ENCODE measurements at places on chromosomes 3 and 15.

- H3K4me1 ChIP-seq = no peaks in the 10 kb centered on the region
- no peaks in the 10 kb centered on the region for H3K27me3 ChIP-seq
- no peaks in the 10 kb centered on the region for H3K36me3 ChIP-seq
- no peak overlapping the region for H3K27ac ChIP-seq
Measured at GRCh38 chr3:50671331-50671730, 3.4 kb upstream of the DOCK3 start.

GRCh38 chr3:60898321-60898720 lies 352.9 kb downstream of the FHIT start:
- no peak overlapping the region for H3K27ac ChIP-seq
- no peak overlapping the region for H3K4me3 ChIP-seq
- no peak for ATAC-seq
- H3K4me1 ChIP-seq = no peaks in the 10 kb centered on the region
- H3K36me3 ChIP-seq = no peaks in the 10 kb centered on the region

DNA sequence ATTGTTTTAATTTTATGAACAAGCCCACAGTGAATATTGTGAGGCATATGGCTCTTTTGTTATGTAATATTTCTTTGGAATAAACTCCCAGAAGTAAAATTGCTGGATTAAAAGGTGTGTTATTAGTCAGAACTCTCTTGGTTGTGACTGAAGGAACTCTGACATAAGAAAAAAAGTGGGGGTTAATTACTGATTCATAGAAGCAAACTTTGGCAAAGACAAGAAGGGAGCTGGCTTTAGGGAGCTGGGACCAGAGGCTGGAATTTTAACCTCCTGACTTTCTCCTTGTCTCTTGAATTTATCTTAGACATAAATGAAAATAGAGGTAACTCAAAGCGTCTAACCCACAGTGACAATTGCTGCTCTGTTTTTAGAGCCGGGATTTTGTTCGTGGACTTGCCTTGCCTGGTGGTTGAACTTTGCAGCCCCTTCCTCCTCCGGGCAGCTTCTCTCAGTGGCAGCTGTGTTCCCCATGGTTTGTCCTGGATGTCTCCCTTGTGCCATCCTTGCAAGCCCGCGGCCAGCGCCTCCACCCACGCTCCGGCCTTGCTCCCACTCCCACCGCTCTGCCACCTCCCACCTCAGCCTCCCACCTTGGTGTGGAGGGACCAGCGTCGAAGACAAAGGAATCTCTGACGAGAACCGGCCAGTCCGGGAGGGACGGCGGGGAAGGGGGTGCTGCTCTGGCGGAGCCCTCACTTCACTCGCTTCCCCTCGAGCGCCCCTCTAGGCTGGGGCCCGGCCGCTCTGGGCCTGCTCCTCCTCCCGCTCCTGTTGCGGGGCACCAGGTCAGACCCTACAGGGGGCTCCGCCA lies 28.0 kb downstream of the ARHGAP31 start:
- no peaks in the 10 kb centered on the region for H3K4me1 ChIP-seq
- peak overlapping the region; percentile 78 for H3K4me3 ChIP-seq
- peak; percentile 62 for ATAC-seq
- H3K27ac ChIP-seq = peak overlapping the region; percentile 96

DNA sequence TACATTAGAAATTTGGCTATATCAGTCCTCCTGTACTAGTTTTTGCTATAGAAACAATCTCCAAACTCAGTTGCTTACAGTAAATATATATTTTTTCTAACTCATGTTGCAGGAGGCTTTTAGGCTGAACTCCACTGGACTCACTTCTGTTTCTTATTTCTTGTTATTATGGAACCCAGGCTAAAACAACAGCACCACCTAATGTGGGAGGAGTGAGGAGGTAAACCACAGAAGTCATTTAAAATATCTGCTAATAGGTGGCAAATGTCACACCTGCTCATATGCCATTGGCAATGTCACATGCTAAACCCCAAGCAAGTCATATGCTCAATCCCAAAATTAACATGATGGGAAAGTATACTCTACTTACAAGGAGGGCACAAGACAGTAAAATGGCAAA lies 462.2 kb downstream of the PLOD2 start:
- no peaks in the 10 kb centered on the region for H3K36me3 ChIP-seq
- H3K27me3 ChIP-seq = no peaks in the 10 kb centered on the region
- H3K27ac ChIP-seq = no peak overlapping the region
- H3K4me1 ChIP-seq = no peaks in the 10 kb centered on the region

GRCh38 chr15:47437491-47437890 lies 279.8 kb upstream of the SEMA6D start:
- no peak overlapping the region for H3K27ac ChIP-seq
- H3K4me1 ChIP-seq = peaks cover 4% of the 10 kb centered on the region
- H3K36me3 ChIP-seq = no peaks in the 10 kb centered on the region
- H3K4me3 ChIP-seq = no peak overlapping the region
- no peak for ATAC-seq

GRCh38 chr3:184740509-184741258 lies 28.8 kb upstream of the MAGEF1 start:
- H3K4me3 ChIP-seq = no peak overlapping the region
- H3K4me1 ChIP-seq = no peaks in the 10 kb centered on the region
- H3K27ac ChIP-seq = no peak overlapping the region
- H3K36me3 ChIP-seq = no peaks in the 10 kb centered on the region
- no peak for ATAC-seq

- H3K27ac ChIP-seq = peak overlapping the region; percentile 97
- H3K4me1 ChIP-seq = peaks cover 23% of the 10 kb centered on the region
- H3K36me3 ChIP-seq = no peaks in the 10 kb centered on the region
- H3K4me3 ChIP-seq = no peak overlapping the region
- ATAC-seq = peak; percentile 40
Measured at GRCh38 chr3:141400073-141400971, 32.0 kb downstream of the ZBTB38 start.

DNA sequence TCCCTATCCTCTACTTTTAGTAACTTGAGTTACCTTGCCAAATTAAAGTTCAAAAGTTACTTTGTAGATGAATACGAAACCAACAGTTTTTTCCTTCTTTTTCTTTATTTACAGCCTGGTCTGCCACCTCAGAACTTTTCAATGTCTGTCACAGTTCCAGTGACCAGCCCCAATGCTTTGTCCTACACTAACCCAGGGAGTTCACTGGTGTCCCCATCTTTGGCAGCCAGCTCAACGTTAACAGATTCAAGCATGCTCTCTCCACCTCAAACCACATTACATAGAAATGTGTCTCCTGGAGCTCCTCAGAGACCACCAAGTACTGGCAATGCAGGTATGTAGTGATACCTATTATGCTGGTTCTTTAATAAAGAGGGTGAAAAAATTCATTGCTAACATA lies 59.0 kb downstream of the LYSMD4 start:
- H3K27ac ChIP-seq = no peak overlapping the region
- no peaks in the 10 kb centered on the region for H3K27me3 ChIP-seq
- no peak for ATAC-seq
- no peak overlapping the region for H3K4me3 ChIP-seq
- no peaks in the 10 kb centered on the region for H3K4me1 ChIP-seq

DNA sequence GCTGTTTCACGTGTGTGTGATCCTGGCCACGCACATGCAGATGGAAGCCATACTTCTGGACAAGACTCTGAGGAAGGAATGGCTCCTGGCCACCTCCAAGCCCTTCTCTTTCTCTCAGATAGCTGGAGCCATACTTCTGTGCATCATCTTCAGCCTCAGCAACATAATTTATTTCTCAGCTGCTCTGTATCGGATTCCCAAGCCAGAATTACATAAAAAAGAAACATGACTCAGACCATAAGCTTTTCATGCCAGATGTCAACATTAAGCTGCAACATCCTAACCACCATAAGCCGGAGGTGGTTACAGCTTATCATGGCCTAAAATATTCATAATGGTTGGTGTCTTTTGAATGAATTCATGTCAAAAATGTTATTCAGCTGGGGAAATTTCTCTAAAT lies 10.6 kb upstream of the KIF23 start:
- H3K4me3 ChIP-seq = no peak overlapping the region
- H3K27me3 ChIP-seq = no peaks in the 10 kb centered on the region
- H3K4me1 ChIP-seq = no peaks in the 10 kb centered on the region
- no peak overlapping the region for H3K27ac ChIP-seq

DNA sequence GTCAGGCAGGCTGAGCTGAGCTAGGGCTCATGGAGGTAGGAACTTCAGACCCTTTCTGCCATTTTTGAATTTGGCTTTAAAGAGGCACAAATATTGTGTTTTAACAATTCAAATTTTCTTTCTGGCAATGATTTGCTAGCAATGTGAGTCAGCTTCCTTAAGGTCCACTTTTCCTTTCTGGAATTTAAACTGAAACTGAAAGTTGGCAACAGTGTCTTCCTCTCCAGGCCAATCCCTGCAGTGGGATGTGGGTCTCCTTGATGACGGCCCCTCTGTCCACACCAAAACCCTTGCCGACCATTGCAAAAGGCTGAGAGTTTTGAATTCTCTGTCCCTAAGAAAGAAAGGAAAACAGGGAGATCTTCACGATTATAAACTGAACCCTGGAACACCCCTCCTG lies 27.1 kb downstream of the RPSA start:
- H3K36me3 ChIP-seq = no peaks in the 10 kb centered on the region
- peak overlapping the region; percentile 55 for H3K27ac ChIP-seq
- ATAC-seq = no peak
- no peak overlapping the region for H3K4me3 ChIP-seq

DNA sequence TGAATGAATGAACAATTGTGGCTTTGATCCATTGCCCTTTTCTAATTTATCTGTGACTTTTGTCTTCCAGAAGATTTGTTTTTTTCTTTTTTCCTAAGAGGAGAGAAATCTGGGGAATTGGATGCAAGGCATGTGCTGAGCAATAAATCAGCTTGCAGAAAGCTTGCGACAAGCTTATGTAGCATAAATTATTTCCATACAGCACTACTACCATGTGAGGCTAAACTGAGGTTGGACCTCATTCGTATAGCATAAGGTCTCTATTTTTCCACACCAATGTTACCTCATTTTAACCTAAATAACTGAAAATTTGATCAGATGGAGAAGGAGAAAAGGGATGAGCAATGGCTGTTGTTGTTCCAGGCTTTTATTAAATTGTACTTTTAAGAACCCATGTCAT lies 455.6 kb downstream of the TUSC7 start:
- no peak for ATAC-seq
- H3K4me3 ChIP-seq = no peak overlapping the region
- no peaks in the 10 kb centered on the region for H3K4me1 ChIP-seq
- no peak overlapping the region for H3K27ac ChIP-seq
- no peaks in the 10 kb centered on the region for H3K27me3 ChIP-seq

GRCh38 chr3:12288182-12289129 lies at the start of gene PPARG:
Gene PPARG (plus strand): TSS chr3:12289070. CDS start chr3:12379712, 90,642 bp downstream.
- peak within 1 kb of the TSS; percentile 47 for H3K4me3 ChIP-seq
- peaks cover 3% of the 10 kb centered on the region for H3K4me1 ChIP-seq
- H3K36me3 ChIP-seq = no peaks in the 10 kb centered on the region

DNA sequence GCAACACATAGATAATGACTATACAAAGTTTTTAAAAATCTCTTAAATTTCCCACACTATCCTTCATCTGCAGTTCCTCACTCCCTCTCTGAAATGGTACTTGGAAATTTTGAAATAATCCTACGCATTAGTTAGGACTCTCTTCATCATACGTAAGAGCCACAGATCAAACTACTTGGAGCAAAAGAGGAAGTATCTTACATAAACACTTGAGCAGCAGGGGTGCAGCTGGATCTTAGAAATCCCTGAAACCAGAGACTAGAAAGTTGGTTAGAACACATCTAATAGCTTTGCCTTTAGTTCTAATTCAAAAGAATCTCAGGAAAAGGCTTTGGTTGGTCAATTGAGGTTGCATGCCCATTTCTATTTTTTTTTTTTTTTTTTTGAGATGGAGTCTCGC lies 38.8 kb upstream of the ZNF445 start:
- H3K27me3 ChIP-seq = peaks cover 6% of the 10 kb centered on the region
- no peaks in the 10 kb centered on the region for H3K36me3 ChIP-seq
- ATAC-seq = no peak
- no peak overlapping the region for H3K27ac ChIP-seq

GRCh38 chr3:29853841-29854397 lies 573.0 kb downstream of the RBMS3 start:
- no peaks in the 10 kb centered on the region for H3K36me3 ChIP-seq
- no peaks in the 10 kb centered on the region for H3K4me1 ChIP-seq
- H3K27ac ChIP-seq = no peak overlapping the region
- no peaks in the 10 kb centered on the region for H3K27me3 ChIP-seq
- no peak for ATAC-seq
- H3K4me3 ChIP-seq = no peak overlapping the region

- no peaks in the 10 kb centered on the region for H3K27me3 ChIP-seq
- no peak for ATAC-seq
- no peak overlapping the region for H3K4me3 ChIP-seq
- H3K36me3 ChIP-seq = no peaks in the 10 kb centered on the region
Measured at GRCh38 chr15:46646490-46646889, 1011.7 kb downstream of the SQOR start.

GRCh38 chr3:145936971-145937370 lies 224.0 kb downstream of the PLOD2 start:
- no peak overlapping the region for H3K4me3 ChIP-seq
- no peak overlapping the region for H3K27ac ChIP-seq
- no peaks in the 10 kb centered on the region for H3K4me1 ChIP-seq

- no peak overlapping the region for H3K4me3 ChIP-seq
- H3K36me3 ChIP-seq = no peaks in the 10 kb centered on the region
- H3K4me1 ChIP-seq = no peaks in the 10 kb centered on the region
- H3K27ac ChIP-seq = no peak overlapping the region
Measured at GRCh38 chr3:112744825-112745566, 101.7 kb downstream of the CD200R1L start.

GRCh38 chr15:99402014-99402729 lies 150.9 kb downstream of the LRRC28 start:
- H3K4me3 ChIP-seq = no peak overlapping the region
- H3K27me3 ChIP-seq = no peaks in the 10 kb centered on the region
- no peak for ATAC-seq
- H3K4me1 ChIP-seq = peaks cover 19% of the 10 kb centered on the region
- H3K27ac ChIP-seq = peak overlapping the region; percentile 25
- no peaks in the 10 kb centered on the region for H3K36me3 ChIP-seq

DNA sequence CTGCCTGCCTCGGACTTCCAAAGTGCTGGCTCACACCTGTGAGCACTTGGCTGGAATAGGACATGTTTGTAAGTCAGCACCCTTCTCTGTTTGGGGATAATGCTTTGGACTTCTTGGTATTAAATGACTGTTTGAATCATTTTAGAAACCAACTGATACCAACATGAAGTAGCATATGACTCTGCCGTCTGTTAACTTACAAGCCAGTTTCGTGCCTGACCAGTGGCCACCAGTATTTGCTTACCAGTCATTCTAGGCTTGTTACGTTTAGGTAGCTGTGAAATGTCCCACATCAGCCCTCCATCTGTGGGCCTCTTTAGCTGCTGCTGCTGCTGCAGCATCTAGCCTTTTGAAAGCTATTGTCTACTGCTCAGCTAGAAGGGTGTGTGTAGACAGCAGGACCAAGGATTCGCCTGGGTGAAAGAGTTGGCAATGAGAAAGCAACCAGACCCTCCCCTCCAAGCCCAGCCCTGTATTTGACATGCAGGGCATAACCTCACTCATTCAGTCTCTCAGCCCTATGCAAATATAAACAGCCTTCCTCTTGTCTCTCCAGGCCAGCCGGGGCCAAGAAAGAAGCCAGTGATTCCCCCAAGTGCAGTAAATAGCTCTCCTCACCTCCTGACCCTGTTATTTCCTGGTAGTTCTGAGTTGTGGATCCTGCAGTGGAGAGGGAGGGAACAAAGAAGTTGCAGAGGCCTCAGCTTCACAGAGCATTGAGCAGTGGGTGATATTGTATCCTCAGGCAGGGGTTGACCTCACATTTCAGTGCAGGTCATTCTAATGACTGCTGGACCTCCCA lies 51.0 kb downstream of the NKIRAS1 start:
- no peaks in the 10 kb centered on the region for H3K36me3 ChIP-seq
- H3K4me3 ChIP-seq = no peak overlapping the region
- ATAC-seq = peak; percentile 51

GRCh38 chr3:70464876-70465275 lies 152.4 kb upstream of the MDFIC2 start:
- no peak for ATAC-seq
- H3K4me3 ChIP-seq = no peak overlapping the region
- no peak overlapping the region for H3K27ac ChIP-seq
- no peaks in the 10 kb centered on the region for H3K4me1 ChIP-seq
- no peaks in the 10 kb centered on the region for H3K36me3 ChIP-seq

Measured in gastroesophageal sphincter (tissue), 4 donors.